ENCODE measurements at places on chromosomes 11 and 22.

DNA sequence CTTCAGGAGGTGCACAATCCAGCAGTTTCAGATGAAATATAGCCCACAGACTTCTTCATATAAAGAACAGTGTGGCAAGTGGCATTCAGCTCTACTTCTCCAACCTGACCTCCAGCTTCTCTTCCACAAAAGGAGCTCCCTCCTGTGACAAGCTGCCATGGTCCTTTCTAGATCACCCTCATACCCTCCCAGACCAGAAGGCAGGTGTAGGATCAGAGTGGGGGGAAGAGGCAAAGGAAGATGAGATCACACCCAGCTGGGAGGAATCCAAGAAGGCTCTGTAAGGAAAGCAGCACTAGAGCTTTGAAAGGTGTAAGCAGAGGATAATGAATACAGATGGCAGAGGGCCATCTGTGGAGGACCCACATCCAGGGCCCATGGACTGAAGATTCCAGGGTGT lies 7.6 kb downstream of the CLPB start:
- no peak for DNase-seq

GRCh38 chr22:44207981-44208317 lies 27.2 kb downstream of the PARVG start:
- no peak for DNase-seq

GRCh38 chr11:99366546-99366945 lies 345.8 kb downstream of the CNTN5 start:
- DNase-seq = no peak

DNA sequence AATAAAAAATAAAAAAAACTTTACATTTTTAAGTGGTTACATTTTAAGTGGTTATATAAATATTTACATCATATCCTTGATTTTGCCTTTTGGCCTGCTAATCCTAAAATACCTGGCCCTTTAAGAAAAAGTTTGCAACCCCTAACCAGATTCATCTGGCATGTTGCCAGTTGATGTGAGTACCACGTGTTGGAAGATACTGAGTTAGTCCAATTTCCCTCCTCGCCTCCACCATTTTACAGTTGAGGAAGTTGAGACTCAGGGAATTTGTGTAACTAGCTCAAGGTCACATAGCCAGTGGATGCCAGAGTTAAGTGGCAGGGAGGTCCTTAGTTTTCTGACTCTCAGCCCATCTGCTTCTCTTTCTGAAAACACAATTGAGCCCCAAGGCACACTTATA lies 5.1 kb downstream of the ELF5 start:
- DNase-seq = no peak

Measured in H4 (cell line).